ENCODE measurements at places on chromosomes 4 and X.

- DNase-seq = no peak
These were observed 913.4 kb downstream of the RPA4 start for GRCh38 chrX:97797076-97797475.

DNA sequence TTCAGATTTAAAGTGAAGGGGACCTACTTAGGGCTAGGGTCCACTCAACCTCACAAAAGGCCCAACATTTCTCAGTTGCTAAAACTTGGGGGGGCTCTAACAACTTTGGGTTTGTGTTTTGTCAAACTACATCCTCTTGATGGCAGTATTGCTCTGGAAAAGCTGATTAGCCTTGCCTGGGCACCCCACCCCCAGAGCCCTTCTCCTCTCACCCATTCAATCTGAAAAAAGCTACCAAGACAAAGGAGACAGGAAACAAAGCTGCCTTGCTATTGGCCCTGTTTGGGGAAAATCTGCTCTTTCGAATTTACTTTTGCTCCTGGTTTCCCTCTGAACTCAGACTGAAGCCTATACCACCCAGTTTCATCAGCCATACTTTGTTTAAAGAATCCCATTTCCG, 195.2 kb upstream of the STK26 start:
- no peak for DNase-seq

DNA sequence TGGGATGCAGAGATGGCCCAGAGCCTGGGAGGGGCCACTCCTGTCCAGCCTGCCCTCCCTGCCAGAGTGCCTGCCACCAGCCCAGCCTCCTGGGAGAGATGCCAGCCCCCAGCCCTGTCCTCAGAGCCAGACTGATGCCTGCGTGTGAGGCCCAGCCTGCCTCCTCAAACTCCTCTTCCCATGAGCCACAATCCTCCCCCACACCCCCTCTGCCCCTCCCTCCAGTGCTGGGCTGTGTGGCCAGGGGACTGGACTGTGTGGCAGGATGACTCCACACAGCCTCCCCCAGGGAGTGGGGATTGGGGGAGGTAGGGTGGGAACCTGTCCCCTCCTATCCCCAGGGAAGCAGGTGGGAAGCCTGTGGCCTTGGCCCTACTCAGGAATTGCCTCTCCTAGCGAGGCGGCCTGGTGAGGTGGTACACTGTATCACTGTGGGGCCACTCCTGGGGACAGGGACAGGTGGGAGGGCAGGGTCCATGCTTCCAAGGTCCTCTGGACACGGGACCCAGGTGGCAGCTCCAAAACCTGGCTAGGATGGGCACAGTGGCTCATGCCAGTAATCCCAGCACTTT, 4.3 kb upstream of the SH3BP2 start:
- DNase-seq = no peak

DNA sequence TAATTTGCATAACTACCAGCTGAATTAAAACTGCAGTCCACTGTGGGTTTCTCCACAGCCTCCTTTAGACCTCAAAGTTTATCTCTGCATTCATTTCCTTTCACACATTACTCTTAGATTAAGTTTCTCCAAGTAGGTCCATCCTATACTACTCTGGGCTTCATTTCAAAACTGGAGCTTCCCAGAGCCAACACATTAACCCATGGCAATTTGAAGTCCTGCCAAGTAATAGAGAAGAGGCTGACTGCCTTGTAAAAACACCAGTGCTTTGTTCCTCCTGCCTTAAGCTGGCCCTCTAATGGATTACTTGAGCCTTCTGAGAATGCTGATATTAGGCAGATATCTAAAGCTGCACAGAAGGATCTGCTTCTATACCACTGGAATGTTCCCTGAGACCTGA, 997.2 kb upstream of the SLIT2 start:
- no peak for DNase-seq

- no peak for DNase-seq
These were observed 286.8 kb upstream of the VCX3A start for GRCh38 chrX:6821730-6822129.

DNA sequence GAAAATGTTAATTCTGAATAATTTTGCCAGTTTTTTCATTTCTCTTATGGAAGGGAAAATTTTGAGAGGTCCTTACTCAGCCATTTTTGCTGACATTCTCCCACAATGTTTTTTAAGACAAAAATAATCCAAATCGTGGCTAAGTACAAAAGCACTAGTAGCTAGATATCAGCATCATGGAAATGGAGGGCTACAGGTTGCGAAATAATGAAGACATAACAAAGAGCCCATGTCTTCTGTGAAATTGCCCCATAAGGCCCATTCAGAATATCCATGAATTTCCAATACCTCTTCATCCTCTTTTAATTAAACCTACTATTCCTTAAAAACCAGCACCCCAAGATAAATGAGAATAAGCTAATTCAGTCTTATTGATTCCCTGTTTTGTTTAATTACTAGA, 107.4 kb downstream of the HNRNPD start:
- DNase-seq = no peak

- DNase-seq = no peak
These were observed 570.3 kb downstream of the ADGRL3 start for GRCh38 chr4:61770456-61770855.

DNA sequence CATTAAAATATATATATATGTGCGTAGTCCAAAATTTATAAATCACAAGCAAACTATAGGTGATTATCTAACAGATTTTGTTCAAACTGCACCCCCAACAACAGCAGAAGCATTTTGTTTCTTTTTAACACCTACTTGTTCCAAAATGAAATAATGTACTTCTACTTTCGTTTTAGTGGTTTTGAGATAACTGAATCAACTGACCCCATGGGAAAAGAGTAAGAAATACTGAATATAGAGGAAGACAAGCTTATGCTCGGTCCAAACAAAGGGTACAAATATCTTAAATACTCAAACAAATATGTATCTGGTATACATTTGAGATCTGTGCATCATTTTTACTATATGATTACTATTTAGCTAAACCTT, 22.4 kb downstream of the MAP7D3 start:
- DNase-seq = no peak

DNA sequence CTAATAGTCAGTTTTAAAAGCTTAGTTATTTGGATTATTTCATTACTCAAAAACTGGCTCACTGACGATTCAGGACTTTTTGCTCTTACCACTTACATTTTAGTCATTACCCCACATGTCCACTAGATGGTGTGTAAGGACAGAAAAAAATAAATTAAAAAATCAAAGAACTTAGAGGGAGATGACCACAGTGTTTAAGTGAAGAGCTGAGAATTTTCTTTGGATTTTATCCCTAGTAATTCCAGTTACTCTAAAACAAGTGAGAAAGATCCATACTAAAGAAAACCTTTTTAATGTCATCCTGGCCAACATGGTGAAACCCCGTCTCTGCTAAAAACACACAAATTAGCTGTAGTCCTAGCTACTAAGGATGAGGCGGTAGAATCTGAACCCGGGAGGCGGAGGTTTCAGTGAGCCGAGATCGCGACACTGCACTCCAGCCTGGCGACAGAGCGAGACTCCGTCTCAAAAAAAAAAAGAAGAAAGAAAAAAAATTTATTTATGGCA, 26.4 kb upstream of the TMPRSS11B start:
- no peak for DNase-seq

GRCh38 chrX:43898406-43899035, 16.3 kb upstream of the MAOB start:
- no peak for DNase-seq

GRCh38 chr4:153141238-153141637, 63.0 kb upstream of the TRIM2 start:
- no peak for DNase-seq

GRCh38 chr4:25769251-25769650, 93.5 kb downstream of the SEL1L3 start:
- no peak for DNase-seq

DNA sequence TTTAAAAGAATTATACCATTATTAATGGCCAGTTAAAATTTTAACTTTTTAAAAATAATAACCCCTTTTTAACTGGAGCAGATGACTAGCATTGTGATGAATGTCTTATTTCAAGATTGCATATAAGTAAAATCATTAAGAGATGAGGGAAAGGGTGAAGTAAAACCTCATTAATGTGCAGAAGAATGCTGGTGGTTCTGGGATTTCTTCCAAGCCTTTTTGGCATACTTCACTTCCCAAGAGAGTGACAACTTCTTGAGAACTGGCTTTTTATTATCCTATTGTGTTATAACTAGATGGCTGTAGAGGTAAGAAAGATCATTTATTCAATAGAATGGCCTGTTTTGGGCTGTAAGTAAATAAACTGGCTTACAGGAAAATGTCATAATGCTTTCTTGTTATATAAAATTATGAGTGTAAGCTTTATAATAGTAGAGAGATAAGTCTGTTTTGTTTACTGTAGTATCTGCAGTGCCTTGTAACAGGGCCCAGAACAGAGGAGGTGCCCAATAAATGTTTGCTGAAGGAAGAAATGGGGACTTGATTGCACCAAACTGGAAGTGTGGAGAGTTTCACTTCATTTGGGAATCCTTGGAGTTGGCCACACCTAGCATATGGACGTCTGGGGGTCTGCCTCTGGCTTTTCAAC, 242.9 kb upstream of the PITX2 start:
- DNase-seq = no peak

DNA sequence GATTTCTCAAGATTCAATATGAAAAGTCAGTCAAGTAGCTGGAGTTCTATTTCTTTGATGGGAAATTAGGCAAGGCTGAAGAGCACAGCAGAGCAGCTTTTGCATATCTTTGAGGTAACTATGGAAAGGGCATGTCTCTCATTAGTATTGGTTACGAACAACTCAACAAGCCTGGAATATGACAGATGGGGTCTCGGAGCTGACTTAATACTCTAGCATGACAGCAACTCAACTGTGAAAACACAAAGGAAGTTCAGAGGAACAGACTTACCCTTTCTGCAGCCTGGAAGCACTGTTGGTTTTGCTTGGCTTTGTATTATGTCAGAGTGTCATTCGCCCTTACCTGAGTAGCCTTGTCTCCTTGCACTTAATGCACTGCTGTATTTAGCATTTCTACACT, 79.9 kb upstream of the AADAT start:
- DNase-seq = no peak

GRCh38 chr4:85701861-85702321, 226.9 kb downstream of the ARHGAP24 start:
- DNase-seq = no peak

DNA sequence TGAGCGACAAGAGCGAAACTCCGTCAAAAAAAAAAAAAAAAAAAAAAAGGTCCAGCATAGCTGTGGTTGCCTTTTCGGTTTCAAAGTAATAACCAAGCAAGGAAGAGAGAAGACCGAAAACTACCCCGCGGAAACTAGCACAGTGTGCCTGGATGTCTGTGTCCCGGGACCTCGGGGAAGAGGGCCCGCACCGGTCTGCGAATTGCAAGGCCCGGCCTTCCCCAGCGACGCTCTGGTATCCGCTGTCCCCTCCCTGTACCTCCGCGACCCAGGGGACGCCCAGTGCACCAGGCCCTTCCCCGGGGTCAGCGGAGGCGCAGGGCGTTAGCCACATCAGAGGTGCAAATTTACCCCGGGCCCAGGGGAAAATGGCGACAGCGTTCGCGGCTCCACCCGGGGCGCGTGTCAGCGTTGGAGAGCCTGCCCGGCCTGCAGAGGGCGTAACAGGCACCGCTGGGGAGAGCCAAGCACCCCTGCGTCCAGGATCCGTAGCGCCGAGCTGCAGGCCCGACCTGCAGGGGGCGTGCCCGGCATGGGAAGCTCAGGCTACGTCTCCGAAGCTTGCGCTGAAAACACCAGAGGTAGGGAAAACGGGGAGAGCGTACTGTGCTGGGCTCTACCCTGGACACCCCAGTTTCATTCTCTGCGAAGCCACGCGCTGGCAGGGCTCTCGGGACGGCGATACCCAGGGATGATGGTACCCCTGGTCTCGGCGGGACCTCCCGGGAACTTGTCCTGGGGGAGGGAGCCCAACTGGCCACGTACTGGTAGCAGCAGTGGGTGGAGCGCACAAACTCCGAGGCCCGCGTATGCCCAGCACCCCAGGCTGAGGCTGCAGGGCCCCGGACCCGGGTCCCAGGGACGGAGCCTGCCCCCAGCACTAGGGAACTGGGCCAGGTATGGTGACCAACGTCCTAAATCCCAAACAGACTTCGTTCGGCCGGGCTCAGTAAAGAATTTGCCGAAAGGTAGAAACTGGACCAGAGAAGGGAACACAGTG, 16.2 kb downstream of the NKX6-1 start:
- DNase-seq = no peak

DNA sequence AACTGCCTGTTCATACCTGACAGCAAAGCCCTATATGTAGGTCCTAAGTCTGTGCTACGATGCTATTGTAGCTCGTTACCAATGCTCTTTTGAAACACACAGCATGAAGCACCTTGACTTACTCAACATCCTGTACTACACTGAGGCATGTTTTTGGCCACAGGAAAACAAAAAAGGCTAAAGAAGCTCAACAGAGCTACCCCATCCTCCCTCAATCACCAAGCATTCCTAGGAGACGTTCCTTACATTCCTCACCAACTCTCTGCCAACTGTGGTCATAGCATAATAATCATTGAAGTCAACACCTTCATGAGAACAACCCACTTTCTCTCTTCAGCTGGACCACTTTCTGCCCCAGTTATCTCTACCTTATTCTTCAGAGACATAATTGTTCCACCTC, 73.7 kb upstream of the SLC25A43 start:
- DNase-seq = no peak

DNA sequence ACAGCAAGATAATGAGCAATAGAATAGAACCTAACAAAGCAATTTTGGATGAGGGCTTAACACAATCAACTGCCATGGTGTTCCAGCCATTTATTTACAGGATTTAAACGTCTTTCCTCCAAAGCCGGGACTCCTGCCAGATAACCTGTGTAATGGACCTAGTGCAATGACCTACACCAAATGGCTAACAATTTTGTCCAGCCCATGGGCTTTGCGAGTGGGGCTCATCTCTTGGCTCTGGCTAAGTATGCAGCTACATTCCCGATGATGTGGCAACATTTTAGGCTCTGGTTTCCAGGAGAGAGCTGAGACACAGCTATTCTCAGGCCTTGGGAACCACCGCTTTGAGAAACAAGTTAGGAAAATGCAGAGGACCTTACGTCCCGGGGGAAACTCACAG, 822.3 kb upstream of the FTHL17 start:
- no peak for DNase-seq

DNA sequence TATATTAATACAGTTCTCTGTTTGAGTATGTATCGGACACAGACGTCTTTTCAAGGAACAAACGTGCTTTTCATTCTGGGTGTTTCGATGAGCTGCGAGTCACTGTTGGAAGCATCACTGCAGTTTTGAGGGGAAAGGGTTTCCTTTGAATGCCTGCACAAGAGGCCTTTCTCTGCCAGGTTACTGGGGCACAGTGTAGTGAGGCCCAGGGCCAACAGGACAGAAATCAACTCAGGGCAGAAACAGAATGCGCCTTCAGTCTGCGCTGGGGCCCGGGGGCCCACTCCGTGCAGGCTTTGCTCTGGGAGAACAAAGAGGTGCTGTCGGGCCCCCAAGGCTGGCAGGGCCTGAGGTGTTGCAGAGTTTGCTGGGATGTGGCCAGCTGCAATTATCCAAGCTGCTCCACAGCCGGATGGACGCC, 2.3 kb upstream of the PPP2R3B start:
- peak; percentile 85 for DNase-seq

GRCh38 chrX:107700317-107700774, 72.0 kb downstream of the PRPS1 start:
- no peak for DNase-seq

- no peak for DNase-seq
These were observed 89.5 kb downstream of the TASL start for GRCh38 chrX:30488092-30488491.

GRCh38 chrX:63784902-63785707, at the start of gene ARHGEF9:
Gene ARHGEF9 (minus strand): TSS chrX:63785214. CDS start chrX:63785145, 69 bp downstream.
- DNase-seq = peak; percentile 19

- DNase-seq = no peak
These were observed 132.3 kb downstream of the NDST4 start for GRCh38 chr4:114980932-114981708.

- no peak for DNase-seq
These were observed 69.3 kb downstream of the ABCB7 start for GRCh38 chrX:75086731-75087195.

Measured in anterior cingulate cortex (tissue), 58 donors.